ENCODE measurements at places on chromosomes 5 and 9.
A peak's percentile ranks its signal among the peaks of the same experiment; 100 is the strongest.

GRCh38 chr5:57986761-57987341 is 473.0 kb downstream of the PLK2 start:
- no peak for DNase-seq

DNA sequence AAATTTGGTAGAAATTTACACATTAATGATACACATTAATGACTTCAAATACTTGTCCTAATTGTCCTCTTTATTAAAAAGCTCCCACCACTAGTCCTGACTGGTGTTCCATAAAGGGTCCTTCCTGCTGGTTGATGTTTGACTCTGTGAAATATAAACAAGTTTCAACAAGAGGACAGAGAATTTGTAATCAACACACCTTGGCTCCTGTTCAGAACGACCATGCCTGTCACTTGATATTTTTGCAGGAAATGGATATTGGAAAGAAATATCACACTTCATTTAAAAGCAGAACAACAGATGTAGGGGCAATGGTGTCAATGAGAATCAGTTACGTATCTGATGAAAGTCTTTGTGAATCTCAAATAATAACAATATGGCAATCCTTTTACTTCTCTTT is 211.7 kb downstream of the ENC1 start:
- no peak for DNase-seq

- no peak for DNase-seq
Measured at GRCh38 chr5:120091376-120091948, 372.6 kb upstream of the PRR16 start.

GRCh38 chr5:169956756-169957155 is 23.5 kb downstream of the INSYN2B start:
- DNase-seq: no peak

- no peak for DNase-seq
Measured at GRCh38 chr5:140004174-140004573, 38.9 kb downstream of the NRG2 start.

GRCh38 chr5:103345461-103345860 is 86.9 kb downstream of the MACIR start:
- no peak for DNase-seq

GRCh38 chr9:73441890-73442818 is 290.5 kb downstream of the ANXA1 start:
- DNase-seq: no peak

DNA sequence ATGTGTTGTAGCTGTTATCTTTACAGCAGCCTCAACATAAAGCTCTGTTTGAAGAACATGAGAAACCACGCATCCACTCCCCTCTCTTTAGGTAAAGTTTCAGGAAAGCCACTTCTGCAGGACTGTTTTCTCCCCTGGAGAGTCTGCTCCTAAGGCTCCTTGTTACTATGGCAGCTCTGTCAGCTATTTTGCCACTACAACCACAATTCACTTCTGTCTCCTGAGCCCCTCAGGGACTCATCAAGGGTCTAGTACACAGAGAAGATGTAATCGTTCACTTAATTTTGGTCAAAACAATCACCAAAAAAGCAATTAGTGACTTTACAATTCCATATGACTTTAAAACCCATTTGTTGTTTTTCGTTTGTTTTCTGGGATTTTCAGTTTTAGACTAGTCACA is 157.7 kb downstream of the FBN2 start:
- DNase-seq: no peak

DNA sequence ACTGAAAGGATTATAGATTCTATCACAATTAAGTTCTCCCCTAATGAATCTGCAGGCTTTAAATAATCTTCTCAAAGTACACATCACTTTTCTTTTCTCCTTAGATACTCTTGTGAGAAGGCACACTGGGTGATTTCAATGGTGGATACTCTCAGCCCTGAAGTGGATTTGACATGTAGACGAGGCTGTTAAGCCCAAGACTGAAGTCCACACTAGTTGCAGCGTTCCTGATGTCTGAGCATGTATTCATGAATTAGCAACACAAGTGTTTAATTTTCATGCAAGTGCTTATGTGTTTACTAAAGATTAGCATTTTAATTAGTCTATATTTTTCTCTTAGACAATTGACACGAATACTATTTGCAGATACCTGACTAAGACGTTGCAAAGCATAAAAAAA is 218.9 kb downstream of the TMEM161B start:
- DNase-seq: no peak

DNA sequence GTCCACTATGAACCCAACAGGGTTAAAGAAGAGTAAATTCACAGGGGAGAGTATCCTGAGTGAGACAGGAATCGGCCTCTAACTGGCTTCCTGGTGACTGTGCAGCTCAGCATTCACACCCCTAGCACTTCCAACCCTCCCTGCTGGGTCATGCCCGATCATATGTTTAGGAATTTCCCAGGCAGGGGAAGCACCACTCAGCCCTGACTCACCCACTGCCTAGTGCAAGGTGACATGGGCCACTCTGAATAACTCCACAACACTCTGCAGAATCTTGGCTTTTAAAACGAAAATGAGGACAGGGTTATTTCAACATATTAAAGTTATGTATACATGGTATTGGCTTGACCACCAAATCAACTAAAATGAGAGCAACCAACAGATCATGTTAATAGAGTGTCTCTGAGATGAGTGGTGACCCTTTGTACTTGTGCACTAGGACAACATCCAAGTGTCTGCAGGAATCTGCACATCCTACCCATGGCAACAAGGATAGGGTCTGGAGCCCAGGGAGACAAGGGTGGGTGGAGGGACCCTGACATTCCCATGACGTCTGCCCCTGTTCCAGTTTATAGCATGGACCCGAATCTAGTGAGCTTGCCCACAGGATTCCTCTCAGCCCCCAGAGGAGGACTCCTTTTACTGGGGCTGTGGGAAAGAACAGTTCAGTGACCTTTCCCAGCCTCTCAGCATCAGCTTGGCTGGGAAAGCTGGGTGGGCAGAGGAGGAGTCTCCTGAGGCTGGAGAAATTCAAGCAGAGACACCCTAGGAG is 485.8 kb downstream of the SEMA5A start:
- no peak for DNase-seq

DNA sequence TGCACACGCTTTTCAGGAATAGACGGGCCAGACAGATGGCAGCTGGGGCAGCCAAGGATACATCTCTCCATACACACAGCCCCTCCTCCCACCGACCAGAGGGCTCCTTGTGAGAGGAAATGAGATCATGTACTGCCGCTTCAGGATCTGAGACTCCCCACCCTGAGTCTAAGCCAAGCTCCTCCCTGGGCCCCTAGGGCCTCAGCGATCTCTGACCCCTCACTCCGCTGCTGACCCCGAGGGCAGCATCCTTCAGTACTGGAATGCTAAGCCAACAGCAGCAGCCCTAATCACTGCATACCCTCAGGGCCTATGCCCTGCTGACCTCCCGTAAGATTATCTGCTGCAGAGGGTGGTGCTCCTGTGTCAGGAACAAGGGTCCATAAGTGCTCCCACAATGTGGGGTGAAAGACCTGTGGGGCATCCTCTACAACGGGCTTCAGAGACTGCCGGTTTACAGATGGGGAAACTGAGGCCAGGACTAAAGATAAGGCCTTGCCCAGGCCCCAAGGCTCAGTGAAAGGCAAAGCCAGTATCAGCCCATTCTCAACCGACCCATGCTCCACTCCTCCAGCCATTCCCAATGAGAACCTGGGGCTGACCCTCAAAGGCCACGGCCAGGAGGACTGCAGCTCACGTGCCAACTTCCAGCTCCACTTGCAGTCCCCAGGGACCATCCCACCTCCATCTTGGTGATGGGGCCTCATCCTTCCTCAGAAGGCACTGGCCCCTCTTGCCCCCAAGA is 37.5 kb downstream of the BICD2 start:
- no peak for DNase-seq

GRCh38 chr9:108708448-108708847 is 147.3 kb downstream of the ACTL7B start:
- no peak for DNase-seq

GRCh38 chr5:177957241-177957640 is 38.8 kb downstream of the PROP1 start:
- DNase-seq: peak; percentile 76

DNA sequence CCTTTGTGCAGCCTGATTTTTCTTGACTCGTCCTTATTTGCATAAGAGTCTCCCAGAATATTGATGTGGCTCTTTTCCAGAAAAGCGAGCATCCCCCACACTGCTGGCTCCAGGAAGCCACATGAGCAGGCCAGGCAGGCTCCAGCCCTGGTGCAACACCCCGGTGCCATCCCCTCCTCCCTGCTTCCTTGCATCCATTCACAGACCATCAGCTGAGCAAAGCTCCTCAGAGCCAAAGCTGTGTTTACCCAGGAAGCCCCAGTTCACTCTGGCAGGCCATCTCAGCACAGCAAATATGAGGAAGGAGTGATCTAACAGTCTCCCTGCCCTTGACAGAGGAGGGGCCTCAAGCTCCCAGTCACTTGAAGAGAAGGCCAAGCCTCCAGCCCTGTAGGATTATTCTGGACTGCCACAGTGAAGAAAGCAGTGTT is 34.4 kb downstream of the INSYN2B start:
- DNase-seq: no peak

DNA sequence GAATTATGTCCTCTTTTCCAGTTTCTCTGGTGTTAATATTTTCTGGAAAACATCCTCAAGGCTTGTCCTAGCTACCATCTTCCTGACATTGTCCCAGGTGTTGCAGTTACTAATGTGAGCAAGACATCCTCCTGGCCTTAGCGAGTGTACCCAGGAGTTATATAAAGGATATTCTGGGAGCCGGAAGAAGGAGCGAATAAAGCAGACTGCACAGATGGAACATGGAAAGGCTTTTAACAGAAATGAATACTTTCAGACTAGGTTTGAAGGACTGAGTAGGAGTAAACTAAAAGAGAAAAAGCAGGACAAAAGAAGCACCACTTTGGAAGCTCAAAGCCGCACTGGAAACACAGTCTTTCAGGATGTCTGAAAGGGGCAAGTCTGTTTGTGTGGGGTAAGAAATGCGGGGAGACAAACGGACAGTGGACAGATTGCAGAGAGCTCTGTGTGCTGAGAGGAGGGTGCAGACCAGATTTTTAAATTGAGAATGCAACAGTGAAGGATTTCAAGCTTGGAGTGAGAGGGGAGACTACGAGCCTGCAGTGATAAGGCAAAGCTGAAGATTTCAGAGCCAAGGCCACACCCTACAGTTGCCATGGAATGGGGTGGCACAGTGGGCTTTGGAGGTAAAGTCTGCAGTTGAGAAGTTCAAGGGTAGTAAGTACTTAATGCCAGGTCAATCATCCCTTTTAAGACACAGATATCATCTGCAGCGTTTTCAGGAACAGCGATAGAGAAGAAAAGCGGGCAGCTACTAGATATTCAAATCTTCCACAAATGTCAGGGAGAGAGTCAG is 94.1 kb upstream of the TAF11L2 start:
- no peak for DNase-seq

DNA sequence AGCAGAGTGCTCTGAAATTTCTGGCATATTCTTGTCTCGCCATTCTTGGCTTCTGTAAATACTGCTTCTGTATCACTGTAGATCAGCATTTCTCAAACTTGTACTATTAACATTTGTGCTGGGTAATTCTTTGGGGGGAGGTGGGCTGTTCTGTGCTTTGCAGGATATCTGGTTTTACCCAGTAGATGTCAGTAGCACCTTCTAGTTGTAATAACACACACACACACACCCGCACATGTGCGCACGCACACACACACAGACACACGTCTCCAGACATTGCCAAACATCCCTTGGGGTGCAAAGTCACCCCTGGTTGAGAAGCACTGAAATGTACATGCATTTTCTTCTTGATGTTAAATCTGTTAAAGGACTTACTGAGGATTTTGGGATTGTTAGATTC is 304.1 kb downstream of the MAT2B start:
- no peak for DNase-seq

DNA sequence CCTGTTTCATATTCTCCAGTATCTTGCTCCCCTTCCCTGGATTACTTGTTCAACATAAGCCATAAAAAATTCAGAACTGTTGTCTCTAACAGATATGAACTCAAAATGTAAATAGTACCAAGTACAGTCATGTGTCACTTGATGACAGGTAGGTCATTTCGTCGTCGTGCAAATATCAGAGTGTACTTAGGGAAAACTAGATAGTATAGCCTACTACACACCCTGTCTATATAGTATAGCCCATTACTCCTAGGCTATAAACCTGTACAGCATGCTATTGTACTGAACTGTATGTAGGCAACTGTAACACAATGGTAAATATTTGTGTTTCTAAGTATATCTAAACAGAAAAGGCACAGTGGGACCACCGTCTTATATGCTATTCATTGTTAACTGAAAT is 39.1 kb downstream of the SMIM15 start:
- no peak for DNase-seq

DNA sequence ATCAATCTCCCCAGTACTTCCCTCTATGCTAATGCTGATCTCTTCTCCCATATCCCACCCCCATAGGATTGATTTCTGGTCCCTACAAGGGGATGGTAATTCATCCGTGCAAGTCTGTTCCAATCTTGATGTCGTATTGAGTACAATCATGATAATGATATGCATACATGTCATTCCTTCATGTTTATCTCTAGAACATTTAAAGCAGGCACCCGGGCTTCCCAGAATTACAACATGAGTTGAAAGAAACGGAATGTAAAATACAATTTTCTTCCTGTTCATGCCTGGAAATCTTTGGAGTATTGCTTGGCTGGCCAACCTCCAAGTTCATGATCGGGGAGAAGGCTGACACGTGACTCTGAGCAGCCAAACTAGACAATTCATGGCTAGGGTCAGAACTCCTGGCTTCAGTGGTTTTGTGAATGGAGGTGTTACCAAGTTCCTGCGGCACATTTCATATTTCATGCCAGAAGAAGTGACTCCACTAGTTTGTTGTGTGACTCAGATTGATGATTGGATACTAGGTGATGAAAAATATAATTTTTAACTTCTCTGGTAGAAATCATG is 66.6 kb downstream of the C9orf152 start:
- no peak for DNase-seq

GRCh38 chr5:6178846-6179532 is 199.4 kb downstream of the MED10 start:
- DNase-seq: no peak

DNA sequence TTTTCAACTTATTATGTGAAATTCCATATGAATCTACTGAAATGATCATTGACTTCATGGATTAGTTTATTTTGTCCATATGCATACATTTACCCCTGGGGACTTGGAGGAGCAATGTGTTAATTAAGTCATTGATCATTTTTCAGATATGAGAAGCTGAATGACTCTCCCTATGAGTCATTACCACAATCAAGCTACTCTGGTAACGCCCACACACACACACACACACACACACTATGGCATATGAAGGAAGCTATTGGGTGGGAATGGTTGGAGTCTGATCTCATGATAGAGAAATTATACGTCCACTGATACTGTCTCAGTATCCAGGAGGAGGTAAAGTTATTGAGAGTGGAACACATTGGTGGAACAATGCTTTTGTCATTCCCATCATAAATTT is 528.9 kb downstream of the AGTPBP1 start:
- no peak for DNase-seq

DNA sequence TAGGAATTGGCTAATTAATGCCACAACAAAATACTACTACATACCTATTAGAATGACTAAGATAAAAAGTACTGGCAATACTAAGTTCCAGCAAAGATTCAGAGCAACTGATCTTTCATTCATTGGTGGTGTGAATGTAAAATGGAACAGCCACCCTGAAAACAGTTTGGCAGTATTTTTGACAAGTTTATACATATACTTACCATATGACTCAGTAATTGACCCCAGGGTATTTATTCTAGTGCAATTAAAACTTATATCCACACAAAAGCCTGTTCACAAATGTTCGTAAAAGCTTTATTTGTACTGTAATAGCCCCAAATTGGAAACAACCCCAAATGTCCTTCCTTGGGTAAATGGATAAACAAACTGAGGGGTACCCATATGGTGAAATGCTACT is 270.8 kb upstream of the ACTBL2 start:
- no peak for DNase-seq

GRCh38 chr9:37486616-37487548 is 1.1 kb downstream of the POLR1E start:
- DNase-seq: no peak

- DNase-seq: no peak
Measured at GRCh38 chr9:124006448-124007361, 4.9 kb upstream of the LHX2 start.

All from DMS79 (cell line).